ENCODE measurements at places on chromosomes 1 and 21. TPM values are rescaled to one million over a fixed set of nuclear protein-coding genes. Genes with fewer than 3 reads are reported as not detected.

- no peak for DNase-seq
These were observed 22.0 kb downstream of the LGR6 start for GRCh38 chr1:202215472-202216130.

GRCh38 chr1:63688302-63688890 is 85.4 kb upstream of the ROR1 start:
- DNase-seq: peak; percentile 48

Gene UBE2U
- total RNA-seq: not detected

DNA sequence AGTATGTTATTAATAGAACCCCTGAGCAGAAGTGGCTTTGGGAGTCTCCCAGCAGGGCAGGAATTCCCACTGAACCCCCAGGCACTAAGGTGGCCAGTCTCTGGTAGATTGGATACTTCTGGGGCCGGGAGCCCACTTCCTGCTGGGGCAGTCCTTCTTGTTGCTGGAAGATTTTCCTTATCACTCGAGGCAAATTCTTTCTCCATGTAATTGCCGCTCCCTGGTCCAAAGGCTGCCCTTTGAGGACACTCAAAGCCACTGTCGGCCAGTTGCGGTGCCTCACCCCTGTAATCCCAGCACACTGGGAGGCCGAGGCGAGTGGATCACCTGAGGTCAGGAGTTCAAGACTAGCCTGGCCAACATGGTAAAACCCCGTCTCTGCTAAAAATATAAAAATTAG is 22.6 kb upstream of the TNFRSF1B start:
- no peak for DNase-seq

- peak; percentile 79 for DNase-seq
These were observed 86.1 kb downstream of the FASLG start for GRCh38 chr1:172745014-172745413.

GRCh38 chr21:18114810-18115209 is 129.8 kb upstream of the CHODL start:
- DNase-seq: no peak

DNA sequence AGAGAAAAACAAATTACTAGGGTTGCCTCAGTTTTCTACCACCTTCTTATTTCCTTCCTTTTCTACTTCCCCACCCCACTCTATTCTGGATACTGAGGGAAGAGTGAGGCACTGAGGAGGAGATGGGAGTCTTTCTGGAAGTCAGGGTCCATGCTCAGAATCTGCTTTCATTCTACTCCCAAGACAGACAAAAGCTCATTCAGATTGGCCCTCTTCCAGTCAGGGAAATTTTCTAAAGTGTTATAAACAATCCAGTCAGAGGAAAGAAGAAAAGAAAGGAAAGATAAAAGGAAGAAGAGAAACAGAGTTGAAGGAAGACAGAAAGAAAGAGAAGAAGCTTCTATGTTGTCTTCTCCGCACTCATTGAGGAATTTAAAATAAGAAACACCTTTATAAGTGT is 228.6 kb downstream of the COP1 start:
- DNase-seq: no peak

DNA sequence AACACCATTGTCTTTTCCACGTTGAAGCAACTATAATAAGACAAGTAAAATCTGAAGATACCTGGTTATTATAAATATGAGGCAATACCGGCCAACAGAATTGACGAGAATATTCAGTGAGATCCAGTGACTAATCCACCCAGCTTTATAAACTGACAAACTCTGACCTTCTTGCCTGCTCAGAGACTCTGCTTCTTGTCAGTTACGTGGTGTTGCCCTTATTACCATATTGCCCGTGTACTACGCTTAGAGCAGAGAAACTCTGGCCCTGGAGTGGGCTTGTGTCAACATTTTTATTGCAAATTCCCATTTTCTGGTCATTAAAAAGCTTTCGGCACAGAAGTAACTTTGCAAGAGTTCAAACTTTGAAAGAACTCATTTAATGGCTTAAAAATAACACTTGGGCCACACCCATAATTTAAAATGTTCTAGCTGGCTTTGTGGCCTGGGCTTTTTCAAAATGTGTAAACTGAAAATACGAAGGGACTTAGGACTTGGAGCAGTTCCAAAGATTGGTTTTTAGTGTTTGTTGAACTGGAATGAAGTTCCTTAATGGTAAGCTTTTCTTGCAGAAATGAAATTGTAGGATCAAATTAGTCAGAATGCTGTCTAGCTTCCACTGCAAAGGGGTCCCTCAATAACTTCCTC is 266.2 kb downstream of the LMO4 start:
- DNase-seq: no peak

GRCh38 chr21:28136656-28137255 is 855.9 kb downstream of the LTN1 start:
- peak; percentile 65 for DNase-seq

GRCh38 chr1:246151796-246152434 is 355.2 kb downstream of the SMYD3 start:
- DNase-seq: no peak

Gene PLCH2
- total RNA-seq: 0.13 TPM

- no peak for DNase-seq
These were observed 347.2 kb downstream of the PTPRC start for GRCh38 chr1:198986036-198986435.

GRCh38 chr1:177953549-177953948 is 16.3 kb downstream of the SEC16B start:
- no peak for DNase-seq

Gene KRTAP22-1
- total RNA-seq: not detected

DNA sequence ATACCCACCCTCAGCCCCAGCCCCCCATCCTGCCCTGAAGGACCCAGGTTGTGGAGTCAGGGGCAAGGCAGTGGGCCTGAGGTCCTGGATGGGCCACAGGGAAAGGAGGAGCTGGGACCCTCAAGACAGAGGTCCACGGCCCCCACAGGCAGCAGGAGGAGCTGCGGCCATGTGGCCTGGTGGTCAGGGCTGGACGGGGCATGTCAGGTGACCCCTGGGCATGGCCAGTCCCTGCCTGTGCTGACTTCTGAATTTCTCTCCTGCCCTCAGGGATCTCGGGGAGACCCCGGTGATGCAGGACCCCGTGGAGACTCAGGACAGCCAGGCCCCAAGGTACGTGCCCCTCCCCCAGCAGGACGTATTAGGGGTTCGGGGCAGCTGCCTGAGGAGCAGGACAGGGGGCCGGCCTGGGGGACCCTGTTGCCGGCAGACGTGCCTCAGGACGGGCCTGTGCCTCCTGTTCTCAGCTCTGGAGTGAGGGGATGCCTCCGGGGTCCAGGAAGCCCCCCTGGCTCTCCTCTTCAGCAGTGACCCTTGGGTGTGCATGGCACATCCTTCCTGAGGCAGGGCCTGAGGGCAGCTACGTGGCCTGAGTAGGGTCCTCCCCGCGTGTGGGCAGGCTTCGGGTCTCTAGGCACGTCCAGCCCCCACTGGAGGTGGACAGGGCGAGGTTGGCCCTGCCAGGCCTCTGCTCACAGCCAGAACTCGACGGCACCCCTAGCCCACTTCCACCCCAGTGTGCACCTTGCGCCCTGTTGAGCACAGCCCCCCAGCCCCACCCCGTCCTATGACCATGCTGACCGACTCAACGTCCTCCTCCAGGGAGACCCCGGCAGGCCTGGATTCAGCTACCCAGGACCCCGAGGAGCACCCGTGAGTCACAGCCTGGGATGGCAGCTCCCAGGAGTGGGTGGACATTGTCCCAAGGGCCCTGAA is 23.6 kb downstream of the COL6A2 start:
- DNase-seq: no peak

GRCh38 chr1:196546272-196547111 is 61.7 kb downstream of the KCNT2 start:
- DNase-seq: no peak

Gene BSND
- total RNA-seq: not detected

GRCh38 chr1:228391411-228392020 is 15.1 kb downstream of the TRIM11 start:
- no peak for DNase-seq

Gene JAM2
- 0.35 TPM for total RNA-seq

DNA sequence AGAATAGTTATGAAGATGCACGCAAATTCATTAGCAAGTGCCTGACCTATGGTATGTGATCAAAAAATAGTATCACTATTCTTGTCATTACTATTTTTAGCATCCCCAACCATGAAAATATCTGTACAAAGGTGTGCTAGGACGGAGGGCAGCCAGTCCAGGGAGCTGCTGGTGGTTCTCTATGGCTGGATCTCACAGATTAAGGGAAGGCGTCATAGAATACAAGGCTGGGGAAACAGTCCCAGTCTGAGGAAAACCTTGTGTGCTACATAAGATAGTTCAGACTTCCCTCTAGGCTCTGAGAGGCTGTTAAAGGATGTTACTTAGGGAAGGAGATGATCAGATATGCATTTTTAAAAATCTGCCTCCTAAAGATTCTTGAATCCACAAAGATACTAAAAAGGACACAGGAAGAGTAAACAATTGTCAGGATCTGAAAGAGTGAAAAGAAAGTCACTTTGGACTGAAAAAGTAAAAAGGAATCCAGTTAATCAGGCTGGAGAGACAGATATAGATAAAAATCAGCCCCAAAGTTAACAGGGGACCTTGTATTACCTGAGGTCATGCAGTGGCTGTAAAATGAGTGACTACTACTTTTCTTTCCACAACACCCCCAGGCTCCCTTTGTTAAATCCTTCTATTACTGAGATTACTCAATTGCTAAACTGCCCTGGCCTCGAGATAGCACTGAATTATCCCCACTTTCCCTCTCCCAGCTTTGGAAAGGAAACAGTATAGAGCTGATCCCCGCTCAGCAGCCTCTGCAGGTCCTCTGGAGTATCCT is 108.6 kb downstream of the MAB21L3 start:
- DNase-seq: no peak

DNA sequence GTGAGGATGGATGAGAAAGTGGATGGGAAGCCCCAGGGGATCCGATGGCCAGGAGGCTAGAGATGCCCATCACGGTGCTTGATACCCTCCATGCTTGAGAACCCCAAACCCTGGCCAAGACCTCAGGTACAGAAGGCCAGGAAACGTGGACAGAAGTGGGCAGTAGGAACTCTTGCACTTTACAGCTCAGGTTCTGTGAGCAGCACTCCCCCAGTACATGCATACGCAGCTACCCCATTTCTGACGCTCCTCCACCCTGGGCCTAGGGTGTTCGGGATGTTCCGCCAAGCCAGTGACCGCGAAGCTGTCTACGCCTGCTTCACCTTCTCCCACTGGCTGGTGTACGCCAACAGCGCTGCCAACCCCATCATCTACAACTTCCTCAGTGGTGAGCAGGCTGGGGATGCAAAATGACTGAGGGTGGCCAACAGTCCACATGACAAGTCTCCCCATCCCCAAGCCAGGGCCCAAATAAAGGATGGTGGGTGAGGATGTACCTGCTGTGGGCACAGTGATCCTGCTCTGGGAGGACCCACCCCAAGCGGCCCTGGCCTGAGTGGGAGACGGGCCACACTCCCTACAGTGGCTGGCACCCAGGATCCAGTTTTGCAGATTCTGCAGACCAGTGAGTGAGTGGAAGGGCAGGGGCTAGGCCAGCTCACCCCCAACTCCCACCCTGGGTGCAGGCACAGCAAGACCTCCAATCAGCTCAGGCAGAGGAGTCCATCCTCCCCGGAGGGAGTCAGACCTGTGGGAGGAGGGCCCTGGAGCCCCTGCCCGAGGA is 7.4 kb downstream of the HCRTR1 start:
- DNase-seq: no peak

DNA sequence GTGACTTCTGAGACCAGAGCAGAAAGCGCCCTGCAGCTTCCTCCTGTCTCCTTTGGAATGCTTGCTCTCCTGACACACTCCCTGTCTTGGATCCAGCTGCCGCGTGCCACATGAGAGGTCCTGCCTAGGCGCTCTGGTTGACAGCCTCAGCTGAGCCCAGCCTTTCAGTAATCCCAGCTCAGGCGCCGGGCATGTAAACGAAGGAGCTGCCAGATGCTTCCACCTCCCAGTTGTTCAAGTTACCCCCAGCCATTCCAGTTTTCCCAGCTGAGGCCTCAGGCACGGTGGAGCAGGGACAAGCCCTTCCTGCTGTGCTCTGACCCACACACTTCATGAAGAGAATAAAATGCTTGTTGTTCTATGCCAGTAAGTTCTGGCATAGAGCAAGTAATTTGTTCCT is 14.3 kb upstream of the CD34 start:
- DNase-seq: no peak

Measured in HFFc6 (cell line).